ENCODE measurements at places on chromosomes 12 and 14.

GRCh38 chr12:77522247-77522646 is 308.4 kb upstream of the NAV3 start:
- DNase-seq: no peak

DNA sequence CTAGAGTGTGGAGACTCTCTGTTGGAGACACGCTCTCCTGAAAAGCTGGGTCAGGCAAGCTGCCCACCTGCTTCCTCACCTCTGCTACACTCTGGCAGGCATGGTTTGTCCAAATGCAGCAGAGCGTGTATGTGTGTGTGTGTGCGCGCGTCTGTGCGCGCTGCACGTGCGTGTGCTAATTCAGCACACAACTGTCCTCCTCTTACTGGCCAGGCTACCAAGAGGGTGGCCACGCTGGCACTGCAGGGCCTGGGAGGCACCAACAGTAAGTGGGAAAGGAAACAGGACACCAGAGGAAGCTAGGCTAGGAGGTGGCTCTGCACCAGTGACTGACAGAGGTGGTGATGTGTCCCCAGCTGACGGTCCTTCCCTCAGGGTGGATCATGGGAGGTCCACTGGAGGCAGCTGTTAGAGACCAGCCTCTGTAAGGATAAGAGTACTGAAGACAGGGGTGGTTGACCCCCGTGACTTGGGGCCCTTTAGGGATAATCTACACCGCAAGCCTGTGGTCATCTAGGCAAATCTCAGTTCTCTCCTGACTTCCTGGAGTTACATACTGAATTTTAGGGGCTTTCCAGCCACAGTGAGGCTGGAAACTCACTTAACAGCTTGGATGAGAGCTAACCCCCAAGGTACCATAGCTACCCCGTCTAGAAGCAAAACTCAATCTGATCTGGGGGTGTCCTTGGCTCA is 15.6 kb upstream of the TFCP2 start:
- no peak for DNase-seq

DNA sequence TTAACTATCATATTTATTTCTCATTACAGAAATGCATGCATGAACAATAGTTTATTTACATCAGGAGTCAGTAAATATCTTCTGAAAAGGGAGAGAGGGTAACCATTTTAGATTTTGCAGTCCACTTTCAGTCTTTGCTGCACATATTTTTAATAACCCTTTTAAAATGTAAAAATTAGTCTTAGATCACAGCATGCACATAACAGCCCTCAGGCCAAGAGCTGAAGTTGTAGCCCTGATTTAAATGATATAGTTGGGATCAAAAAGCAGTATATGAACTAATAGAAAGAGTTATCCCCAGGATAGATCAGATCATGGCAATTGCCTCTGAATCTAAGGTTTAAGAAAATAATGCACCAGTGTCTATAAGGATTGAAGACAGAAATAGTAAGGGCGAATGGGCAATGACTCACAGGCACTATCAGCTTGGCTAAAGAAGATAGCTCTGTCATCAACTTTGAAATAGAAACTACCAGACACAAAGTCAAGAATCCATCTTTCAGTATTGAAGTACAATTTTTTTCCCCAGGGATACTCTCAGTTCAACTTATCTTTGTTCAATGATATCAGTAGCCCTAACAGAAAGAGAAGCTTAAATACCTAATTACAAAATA is 13.1 kb upstream of the CLEC7A start:
- DNase-seq: no peak

GRCh38 chr12:13209436-13210235 is 13.1 kb downstream of the EMP1 start:
- no peak for DNase-seq

- DNase-seq: no peak
These were observed 284.3 kb downstream of the KSR2 start for GRCh38 chr12:117684471-117684870.

DNA sequence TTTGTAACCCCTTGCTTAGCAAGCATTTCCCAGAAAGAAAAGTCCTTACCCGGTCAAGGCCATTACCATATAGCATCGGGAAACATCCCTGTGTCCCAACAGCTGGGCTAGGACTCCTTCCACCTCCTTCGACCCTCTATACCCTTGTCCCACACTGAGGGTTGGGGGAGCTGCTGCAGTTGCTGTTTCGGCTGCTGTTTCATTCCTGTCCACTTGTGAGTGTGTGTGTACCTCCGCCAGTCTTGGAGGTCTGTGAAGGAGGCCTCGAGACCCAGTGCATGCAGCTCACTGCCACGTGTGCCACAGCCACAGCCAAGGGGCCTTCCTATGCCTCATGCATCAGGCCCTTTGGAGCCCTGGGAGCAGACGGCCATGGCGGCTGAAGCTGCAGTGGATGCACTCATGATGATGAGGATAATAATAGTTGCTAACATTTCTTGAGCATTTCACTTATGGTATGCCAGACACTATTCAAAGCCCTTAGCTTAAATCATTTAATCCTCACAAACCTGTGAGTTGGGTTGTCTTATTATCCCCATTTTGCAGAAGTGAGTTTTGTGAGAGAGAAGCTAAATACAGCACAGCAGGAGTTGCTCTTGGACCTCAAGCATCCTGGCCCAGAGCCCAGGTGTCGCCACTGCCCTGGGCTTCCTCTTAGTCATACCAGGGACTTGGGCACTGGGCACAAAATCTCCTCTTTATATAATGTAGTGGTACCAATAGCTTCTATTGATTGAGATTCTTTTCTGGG is 156.5 kb downstream of the PRKCH start:
- DNase-seq: no peak

- no peak for DNase-seq
These were observed 31.2 kb downstream of the RFLNA start for GRCh38 chr12:124326104-124326503.

DNA sequence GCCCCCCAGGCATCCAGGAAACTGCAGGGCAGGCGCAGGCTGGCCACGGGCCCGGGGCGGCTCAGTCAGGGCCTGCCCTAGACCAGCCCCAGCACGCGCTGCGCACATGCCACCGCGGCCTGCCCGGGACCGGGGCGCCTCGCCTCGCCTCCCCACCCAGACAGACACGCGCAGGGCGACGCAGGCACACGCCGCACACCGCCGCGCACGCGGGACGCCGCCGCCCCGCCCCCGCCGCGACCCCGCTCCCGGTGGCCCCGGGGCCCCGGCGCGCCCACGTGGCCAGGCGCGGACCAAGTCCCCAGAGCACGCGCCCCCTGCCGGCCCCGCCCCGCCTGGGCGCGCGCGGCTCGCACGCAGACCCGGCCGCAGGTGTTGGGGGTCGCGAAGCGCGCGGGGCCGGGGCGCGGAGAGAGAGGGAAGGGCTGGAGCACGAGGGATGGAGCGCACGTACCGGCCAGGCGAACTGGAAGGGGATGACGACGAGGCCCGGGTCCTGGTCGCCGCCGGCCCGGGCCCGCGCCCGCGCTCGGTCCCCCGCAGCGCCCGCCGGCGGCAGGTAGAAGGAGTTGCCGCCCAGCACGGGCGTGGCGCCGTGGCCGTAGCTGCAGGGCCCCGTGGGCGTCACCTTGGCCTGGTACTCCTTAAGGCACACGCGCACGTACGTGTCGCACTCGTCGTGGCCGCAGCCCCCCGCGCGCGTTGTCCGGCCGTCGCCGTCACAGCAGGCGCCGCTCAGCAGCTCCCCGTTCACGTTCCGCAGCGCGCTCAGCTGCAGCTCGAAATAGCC is 1.1 kb downstream of the JAG2 start:
- no peak for DNase-seq

DNA sequence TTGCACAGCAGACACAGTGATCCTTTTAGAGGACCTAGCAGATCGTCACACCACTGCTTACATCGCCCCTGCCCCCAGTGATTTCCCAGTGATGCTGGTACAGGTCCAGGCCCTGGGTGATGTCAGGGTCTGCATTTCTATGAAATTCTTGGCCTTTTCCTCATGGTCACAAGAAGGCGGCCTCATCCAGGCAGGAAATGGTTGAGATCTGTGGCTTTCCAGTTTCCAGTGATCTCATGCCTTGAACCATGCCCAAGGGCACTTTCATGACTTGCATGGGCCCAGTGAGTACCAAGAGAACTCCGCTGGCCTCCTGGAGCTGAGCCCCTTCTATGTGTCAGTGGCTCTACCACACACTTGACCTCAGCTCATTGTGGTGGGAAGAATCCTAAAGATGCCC is 41.9 kb upstream of the BDKRB2 start:
- DNase-seq: no peak

- DNase-seq: no peak
These were observed 70.7 kb downstream of the SUSD6 start for GRCh38 chr14:69682136-69682535.

DNA sequence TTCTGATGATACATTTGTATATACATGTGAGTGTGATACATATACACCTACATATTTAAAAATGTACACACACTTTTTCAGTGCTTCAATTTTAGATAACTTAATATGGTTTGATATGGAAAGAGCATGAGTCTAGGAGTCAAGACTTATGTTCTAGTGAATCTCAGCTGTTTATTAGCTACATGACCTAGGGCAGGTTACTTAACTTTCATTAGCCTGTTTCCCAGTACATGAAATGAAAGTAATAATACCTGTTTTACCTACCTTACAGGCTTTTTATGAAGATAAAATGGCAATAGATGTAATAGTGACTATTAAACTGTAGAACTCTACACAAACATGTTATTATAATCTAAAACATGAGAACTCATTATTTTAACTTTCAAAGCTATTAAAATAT is 39.5 kb downstream of the KIF21A start:
- no peak for DNase-seq

DNA sequence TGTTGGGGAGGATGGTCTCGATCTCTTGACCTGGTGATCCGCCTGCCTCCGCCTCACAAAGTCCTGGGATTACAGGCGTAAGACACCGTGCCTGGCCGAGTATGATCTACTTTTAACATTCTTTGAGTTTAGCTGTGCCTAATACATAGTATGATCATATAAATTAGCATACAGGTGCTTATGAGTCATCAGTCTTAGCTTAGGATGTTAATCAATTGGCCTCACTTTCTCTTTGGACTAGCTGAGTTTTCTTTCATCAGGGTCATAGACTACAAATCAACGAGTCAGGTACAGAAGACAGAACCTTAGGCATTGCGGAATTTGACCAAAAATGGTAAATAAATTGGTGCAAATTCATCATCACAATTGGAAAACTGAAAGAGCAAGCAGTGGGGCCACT is 2.2 kb downstream of the SLC25A21 start:
- no peak for DNase-seq

GRCh38 chr14:58752771-58753201 is 115.0 kb downstream of the DACT1 start:
- DNase-seq: no peak

DNA sequence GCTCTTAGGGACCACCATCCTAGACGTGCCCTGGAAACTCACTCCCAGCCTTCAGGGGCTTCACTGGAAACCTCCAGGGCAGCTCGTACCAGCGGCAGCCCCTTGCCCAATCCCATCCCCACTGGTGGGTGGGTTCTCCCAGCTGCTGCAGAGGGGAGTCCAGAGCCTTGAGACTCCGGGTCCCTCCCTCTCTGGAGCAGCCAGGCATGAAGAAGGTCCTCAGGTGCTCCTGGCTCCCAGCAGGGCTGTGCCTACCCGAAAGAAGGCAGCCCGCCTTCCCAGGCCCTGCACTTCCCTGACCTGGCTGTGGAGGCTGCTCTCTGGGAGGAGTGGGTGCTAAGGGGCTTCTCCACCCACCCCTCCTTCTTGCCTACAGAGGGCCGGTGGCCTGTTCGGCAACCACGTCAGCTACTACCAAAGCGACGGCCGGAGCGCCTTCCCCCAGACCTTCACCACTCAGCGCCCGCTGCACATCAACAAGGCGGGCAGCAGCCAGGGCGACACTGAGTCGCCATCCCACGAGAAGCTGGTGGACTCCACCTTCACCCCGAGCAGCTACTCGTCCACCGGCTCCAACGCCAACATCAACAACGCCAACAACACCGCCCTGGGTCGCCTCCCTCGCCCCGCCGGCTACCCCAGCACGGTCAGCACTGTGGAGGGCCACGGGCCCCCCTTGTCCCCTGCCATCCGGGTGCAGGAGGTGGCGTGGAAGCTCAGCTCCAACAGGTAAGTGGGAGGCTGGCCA is 115.5 kb upstream of the FKBP4 start:
- DNase-seq: no peak

GRCh38 chr14:71021347-71022011 is 114.2 kb downstream of the PCNX1 start:
- DNase-seq: no peak

- DNase-seq: no peak
These were observed 37.2 kb downstream of the LRP6 start for GRCh38 chr12:12229556-12230092.

DNA sequence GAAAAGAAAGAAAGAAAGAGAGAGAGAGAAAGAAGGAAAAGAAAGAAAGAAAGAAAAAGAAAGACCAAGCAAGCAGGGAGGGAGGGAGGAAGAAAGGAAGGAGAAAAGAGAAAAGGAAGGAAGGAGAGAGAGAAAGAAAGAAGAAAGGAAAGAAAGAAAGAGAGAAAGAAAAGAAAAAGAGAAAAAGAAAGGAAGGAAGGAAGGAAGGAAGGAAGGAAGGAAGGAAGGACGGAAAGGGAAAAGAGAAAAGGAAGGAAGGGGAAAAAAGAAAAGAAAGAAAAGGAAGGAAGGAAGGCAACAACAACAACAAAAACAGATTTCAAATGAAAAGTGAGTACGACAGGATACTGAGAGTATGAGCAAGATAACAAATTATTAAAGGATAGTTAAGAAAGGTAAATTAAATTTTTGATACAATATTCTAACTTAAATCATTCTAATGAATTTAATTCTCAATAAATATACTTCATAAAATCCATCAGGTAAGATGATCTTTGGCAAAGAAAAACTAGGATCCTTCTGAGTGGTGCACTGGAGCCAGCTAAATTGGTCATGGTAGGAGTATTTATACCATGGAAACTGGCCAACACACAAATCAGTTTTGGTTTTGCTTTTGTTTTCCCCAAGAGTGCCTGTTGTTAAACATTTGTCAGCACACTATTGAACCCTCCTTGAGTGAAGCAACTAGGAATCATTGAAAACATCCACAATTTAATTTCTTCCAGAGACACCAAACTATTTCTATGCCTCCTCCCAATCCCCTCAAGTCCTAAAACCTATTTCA is 56.1 kb upstream of the DYRK2 start:
- DNase-seq: no peak

All from activated CD4-positive, alpha-beta T cell treated with anti-CD3 and anti-CD28 coated beads for 24 hours (primary cell).